GOT3 (cell line): ENCODE measurements at places on chromosomes 12 and 14.
A peak's percentile ranks its signal among the peaks of the same experiment; 100 is the strongest.

DNA sequence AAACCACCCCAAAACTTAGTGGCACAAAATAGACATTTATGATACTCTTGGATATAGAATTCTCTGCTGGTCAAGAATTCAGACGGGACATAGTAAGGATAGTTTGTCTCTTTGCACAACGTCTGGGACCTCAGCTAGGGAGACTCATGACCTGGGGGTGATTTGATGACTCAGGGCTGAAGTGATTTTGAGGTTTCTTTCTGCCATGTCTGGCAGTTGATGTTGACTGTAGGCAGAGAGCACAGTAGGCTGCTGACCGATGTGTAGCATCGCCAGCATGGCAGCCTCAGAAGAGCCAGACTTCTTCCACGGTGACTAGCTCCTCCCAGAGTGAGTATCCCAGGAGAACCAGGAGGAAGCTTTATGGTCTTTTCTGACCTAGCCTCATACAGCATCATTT, 88.9 kb upstream of the FRMD6 start:
- DNase-seq, result no peak

- DNase-seq, result no peak
Measured at GRCh38 chr14:80136358-80136757, 74.9 kb downstream of the DIO2 start.

- DNase-seq, result no peak
Measured at GRCh38 chr14:49962621-49963020, 69.7 kb downstream of the ARF6 start.

DNA sequence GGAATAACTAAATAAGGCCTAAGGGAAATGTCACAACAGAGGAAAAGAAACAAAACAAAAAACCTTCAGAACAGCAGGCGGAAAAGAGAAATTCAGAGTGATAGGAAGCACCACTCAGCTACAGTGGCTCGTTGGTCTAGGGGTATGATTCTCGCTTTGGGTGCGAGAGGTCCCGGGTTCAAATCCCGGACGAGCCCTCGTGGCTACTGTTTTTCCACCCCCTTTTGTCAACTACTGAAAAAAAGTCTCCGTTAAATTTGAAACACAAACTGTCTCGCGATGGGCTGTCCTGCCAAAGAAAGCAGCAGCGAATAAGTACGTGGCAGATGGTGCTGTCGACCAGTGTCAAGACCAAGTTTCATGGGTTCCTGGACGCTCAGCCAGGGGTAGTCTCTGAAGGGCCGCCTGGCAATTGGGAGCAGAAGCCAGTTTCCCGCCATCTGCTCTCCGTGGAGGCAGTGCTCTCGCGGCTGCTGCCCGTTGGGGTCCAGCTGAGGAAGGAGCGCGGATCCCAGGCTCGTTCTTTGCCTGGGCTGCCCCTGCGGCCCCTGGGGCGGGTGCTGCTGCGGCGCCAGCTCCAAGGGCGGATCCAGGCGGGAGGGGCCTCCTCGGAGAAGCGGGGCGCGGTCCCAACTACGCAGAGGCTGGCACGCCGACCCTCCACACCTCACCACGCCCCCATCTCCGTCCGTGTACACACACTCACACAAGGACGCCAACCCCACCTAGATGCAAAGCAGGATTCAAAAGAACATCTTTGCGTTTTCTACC, at the start of gene RNASE4:
Gene RNASE4 (plus strand): TSS at position 670 of the 771 bp plus-strand sequence. CDS start 14,812 bp downstream, outside the sequence.
- DNase-seq, result peak; percentile 16

DNA sequence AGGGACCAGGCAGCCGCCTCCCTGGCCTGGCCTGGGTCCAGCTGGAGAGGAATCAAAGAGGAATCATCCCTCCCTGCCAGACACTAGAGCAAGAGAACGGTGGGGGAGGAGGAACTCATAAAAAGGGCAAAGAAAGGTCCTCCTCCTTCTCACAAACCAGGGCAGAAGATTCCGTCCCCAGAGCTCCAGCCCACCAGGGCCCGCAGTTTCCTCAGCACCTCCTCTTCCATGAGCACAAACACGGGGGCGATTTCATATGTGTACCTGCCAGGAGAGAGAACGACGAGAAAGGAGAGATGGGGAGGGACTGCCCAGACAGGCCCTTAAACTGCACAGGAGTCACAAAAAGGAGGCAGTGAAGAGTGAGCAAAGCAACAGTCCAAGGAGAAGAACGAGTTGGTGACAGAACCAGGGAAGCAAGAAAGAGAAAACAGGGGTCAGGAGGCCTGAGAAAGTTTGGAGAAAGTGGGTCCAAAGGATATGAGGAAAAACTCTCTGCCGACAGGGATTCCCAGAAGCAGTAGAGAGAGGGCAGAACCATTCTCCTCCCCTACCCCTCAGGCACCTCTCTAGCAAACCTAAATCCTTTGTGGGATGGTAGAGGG, 8.7 kb upstream of the ZNF740 start:
- no peak for DNase-seq

GRCh38 chr12:47408171-47408871, 297.5 kb downstream of the RPAP3 start:
- no peak for DNase-seq

GRCh38 chr12:6863586-6864321, 3.6 kb upstream of the TPI1 start:
- DNase-seq, result no peak

- DNase-seq, result no peak
Measured at GRCh38 chr14:96181186-96182056, 23.2 kb upstream of the BDKRB2 start.
